COR-L47 (cell line): ENCODE measurements at places on chromosomes 13 and 19.

DNA sequence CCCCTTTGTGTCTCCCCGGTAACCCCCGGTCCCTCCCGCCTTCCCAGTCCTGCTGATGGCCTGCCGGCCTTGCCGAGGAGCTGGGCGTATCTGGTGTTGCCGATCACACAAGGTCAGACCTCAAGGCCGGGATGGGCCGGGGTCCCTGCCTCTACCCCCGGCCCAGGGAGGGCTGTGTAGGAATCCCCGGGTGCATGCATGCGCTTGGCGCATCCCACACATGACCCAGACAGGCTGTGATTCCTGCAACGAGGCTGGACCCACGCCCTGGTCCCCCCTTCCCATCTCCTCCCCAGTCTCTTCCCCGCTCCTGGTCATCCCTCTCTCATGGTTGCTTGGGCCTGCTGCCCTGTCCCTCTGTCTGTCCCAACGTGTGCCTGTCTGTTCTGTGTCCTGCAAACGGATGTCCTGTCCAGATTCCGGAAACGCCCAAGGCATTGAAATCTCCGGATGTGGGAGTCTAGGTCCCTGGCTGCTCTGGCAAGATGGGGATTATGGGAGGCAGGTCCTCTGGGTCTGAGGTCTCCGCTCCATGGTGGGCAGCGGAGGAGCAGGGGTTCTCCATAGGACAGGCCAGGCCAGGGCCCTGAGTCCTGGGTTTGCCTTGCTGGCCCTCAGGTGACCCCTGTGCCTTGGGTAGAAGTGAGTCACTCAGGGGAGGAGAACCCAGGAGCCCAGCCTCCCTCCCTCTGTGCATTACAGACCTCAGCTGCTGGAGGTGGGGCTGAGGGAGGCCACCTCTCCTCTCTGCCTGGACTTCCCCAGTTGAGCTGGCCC, 1.6 kb downstream of the PKN1 start:
- no peak for DNase-seq

DNA sequence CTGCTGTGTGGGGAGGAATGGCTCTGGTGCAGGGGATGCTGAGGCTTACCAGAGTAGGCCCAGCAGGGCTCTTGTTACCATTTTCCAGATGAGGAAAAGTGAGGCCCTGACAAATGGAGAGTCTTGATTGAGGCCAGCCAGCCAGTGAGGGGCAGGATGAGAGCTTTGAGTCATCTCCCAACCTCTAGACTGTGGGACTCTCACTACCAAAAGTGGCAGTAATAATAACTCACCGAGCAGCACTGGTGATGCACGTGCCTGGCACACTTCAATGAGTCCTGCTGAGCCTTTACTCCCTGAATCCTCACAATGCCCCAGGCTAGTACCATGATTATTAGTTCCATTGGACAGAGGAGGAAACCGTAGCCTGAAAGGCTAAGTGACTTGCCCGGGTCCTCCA, 7.8 kb downstream of the CIC start:
- no peak for DNase-seq

DNA sequence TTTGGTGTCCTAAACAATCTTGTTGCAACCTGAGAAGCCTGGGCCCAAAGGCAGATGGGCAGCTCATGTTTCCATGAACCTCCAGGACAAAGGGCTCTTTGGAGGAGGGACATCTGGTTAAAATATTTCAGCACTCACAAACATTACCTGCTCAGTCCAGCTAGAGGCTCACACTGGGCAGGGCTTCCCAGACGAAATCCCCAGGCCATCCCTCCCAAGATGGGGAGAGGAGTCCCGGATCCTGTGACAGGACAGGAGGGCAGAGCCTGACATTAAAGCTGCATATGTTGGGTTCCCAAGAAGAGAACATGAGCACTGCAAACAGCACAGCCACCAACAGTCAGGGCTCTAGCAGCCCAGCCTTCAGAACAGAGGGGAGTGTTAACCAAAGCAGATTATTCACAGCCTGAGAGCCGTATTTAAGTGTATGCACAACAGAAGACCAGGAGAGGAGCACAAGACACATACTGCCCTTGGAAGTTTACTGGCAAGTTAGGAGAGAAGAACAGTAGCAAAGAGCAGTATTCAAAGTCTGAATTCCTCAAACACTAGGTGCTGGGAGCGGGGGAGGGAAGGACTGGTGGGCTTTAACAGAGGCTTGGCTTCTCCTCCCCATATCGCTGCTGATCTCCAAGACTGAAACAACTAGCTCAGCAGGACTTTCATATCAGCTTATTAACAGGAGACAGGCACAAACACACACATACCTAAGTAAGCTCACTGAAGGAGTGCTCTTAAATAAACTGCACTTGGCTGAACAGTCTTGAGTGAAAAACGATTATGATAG, 12.3 kb downstream of the ATP7B start:
- no peak for DNase-seq

DNA sequence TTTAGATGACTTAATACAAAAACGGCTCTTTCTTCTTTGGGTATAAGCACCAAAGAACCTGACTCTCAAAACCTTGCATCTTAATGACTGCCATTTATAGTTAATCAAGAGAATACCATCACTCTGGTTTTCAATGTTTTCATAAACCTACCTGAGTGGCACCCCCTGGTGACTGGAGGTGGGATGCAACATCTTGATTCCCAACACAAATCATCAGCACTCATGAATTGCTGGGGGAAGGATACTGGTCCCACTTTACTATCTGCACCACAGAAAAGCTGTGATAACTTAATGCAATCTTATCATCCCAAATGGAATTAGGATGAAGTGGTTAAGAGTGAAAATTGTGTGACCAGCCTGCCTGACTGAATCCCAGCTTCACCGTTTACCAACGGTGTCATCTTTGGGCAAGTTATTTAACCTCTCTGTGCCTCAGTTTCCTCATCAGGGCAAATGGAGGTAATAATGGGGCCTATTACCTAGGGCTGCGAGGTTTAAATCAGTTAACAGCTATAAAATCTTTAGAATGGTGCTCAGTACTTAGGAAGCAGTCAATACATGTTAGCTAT, 366.4 kb downstream of the KLF12 start:
- no peak for DNase-seq

GRCh38 chr19:40191836-40192646, 815 bp downstream of the MAP3K10 start:
- no peak for DNase-seq

DNA sequence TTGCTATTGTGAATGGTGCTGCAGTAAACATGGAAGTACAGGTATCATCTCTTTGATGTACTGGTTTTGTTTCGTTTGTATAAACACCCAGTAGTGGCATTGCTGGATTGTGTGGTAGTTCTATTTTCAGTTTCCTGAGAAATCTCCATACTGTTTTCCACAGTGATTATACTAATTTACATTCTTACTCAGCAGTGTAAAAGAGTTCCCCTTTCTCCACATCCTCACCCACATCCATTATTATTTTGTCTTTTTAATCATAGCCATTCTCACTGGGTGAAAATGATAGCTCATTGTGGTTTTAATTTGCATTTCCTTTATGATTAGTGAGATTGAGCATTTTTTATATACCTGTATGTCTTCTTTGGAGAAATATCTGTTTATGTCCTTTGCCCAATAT, 62.3 kb upstream of the PARP4 start:
- DNase-seq = no peak

- DNase-seq = peak; percentile 15
Measured at GRCh38 chr19:36113894-36114720, 568 bp downstream of the POLR2I start.

- DNase-seq = no peak
Measured at GRCh38 chr19:23986623-23987022, 71.9 kb downstream of the ZNF726 start.

DNA sequence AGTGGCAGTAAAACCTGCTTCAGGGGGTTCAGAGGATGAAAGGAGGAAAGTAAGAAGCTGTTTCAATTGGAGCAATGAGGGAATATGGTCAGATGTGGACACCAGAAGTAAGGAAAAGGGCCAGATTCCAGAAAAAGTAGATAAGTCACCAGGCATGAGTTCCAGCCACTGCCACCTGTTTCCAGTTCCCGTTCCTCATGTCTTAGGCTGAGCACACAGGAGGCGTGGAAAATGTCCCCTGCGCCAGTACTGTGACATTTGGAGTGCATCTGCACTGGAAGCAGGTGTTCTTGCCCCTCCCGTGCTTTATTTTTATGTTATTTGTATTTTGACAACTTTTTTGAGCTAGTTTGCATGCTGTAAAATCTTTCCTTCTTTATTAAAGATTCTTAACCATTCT, 25.3 kb downstream of the LMO7 start:
- no peak for DNase-seq

DNA sequence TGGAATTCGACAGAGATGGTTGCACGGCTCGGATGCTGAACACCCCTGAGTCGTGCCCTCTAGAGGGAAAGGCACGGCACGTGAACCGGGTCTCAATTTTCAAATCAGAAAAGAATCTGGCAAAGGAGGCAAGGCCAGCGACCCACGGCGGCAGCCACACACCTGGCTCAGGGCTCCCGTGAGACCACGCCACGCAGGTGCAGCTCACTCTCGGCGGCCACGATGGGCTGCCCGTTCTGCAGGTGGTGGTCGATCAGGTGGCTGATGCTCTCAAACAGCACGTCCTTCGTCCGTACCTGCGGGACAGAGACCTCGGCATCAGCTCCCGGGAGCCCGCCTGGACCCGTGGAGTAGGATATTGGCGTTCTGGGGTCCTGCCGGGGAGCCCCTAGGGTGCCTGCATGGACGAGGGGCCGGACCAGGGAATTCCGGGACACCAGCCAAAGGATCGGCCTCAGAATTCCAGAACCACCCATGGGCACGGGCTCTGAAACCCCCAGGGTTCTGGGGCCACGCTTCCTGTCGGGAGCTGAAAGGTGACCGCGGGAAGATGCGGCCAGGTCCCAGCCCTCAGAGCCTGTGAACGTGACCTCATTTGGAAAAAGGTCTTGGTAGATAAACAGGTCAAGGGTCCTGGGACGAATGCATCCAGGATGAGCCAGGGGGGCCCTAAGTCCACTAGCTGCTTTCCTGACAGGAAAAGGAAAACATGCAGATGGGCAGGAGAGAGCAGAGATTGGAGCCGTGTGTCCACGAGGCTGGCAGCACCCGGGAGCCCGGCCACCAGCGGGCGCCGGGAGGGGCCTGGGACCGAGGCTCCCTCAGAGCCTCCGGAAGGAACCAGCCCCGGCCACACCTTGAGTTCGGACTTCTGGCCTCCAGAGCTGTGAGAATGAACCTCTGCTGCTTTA, 10.1 kb upstream of the C2CD4C start:
- DNase-seq = no peak

GRCh38 chr13:76730220-76730619, 156.0 kb downstream of the KCTD12 start:
- DNase-seq = peak; percentile 6

GRCh38 chr19:30666301-30666803, 294.2 kb downstream of the ZNF536 start:
- DNase-seq = peak; percentile 13

GRCh38 chr13:59471106-59471505, 692.6 kb downstream of the DIAPH3 start:
- no peak for DNase-seq

GRCh38 chr13:103557878-103558277, 491.7 kb upstream of the SLC10A2 start:
- DNase-seq = no peak

- DNase-seq = peak; percentile 10
Measured at GRCh38 chr13:95644601-95645052, at the start of gene DZIP1. TSS of gene DZIP1 (minus strand) at chr13:95644706. CDS start at chr13:95642029, 2,677 bp downstream.

GRCh38 chr13:84137292-84137691, 255.0 kb upstream of the SLITRK1 start:
- no peak for DNase-seq

GRCh38 chr13:79918620-79919019, 422.3 kb downstream of the SPRY2 start:
- DNase-seq = no peak
